Thymus (tissue), 14 donors: ENCODE measurements at places on chromosomes 16 and 17.
A peak's percentile ranks its signal among the peaks of the same experiment; 100 is the strongest.

DNA sequence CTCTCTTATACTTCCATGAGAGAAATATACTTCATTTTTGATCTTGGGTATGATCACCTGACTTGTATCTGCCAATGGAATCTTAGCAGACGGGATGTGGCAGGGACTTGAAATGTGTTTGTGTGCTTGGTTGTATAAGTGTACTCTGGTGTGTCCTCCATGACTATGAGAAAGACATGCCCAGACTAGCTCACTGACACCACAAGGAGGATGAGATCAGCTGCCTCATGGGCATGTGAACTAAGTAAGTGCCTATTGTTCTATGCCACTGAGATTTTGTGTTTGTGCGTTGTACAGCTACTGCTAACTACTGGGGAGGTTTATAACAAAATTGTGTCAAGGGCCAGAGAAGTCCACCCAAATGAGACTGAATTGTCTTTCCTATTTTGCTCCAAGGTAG lies 402.2 kb upstream of the SALL1 start:
- no peak overlapping the region for H3K27ac ChIP-seq
- no peak for DNase-seq
- H3K4me1 ChIP-seq, result no peaks in the 10 kb centered on the region

DNA sequence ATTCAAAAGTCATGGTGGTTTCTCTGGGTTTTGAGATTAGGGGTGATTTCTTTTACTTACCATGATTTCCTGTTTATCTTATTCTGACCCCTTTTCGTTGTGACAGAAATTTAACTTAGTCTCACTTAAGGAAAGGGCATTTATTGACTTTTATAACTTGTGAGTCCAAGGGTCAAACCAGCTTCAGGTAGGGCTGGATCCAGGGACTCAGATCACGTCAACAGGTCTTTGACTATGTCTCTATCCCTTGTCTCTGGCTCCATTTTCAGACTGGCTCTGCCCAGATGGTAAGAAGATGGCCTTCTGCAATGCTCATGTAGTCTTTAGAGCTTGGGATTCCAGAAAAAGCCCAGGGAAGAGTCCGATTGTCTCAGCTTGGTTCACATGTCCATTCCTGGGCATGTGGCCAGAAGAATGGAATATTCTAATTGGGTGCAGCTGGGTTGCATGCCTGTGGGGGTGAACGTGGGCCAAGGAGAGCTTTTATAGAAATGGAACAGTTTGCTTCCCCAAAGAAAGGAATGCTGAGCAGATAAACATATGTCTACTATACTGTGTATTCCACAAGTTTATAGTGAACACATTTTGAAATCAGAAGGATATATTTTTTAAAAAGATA lies 13.4 kb downstream of the USP43 start:
- no peak overlapping the region for H3K27ac ChIP-seq
- no peak overlapping the region for H3K4me3 ChIP-seq
- no peaks in the 10 kb centered on the region for H3K4me1 ChIP-seq
- no peaks in the 10 kb centered on the region for H3K27me3 ChIP-seq
- H3K36me3 ChIP-seq, result no peaks in the 10 kb centered on the region

GRCh38 chr16:66603537-66604375 lies 748 bp upstream of the CMTM3 start:
- peak overlapping the region; percentile 65 for H3K4me3 ChIP-seq
- peak overlapping the region; percentile 86 for H3K27ac ChIP-seq
- peaks cover 8% of the 10 kb centered on the region for H3K36me3 ChIP-seq
- peaks cover 30% of the 10 kb centered on the region for H3K4me1 ChIP-seq
- peak; percentile 60 for DNase-seq
- no peaks in the 10 kb centered on the region for H3K27me3 ChIP-seq

DNA sequence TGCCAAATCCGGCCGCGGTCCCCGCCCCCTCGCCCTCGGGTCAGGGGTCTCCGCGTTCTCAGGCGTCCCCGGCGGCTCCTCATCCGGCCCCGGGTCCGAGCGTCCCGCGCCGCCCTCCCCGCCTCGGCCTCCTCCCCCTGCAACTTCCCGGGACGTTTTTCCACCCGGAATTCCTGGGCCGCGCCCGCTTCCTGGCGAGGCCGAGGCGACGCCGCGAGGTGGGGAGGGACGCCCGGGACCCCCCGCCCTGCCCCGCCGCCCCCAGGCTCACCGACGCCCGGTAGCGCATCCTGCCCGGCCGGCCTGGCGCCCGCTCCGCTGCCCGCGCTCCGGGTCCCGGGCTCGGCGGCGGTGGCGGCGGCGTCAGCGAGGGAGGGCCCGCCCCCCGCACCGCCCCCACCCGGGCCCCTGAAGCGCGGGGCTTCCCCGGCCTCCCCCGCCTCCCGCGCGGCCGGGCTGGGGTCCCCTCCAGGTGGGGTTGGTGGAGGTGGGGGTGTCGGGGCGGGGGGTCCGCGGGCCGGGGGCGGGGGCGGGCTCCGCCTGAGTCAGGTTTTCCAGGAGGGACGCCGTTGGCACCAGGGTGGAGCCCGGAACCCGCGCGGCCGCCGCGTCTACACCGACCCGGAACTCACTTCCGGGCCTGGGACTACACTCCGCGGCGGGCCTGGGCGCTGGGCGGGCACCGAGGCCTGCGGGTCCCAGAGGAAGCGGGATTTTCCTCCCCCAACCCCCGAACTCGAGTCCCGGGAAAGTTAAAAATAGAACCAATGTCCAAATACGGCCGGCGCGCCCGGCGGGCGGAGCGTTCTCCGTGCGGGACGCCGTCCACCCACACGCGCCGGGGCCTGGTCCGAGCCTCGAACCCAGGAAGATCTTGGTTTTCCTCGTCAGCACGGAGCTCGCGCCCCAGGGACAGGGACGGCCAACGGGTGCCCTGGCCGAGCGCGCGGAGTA lies 6.8 kb downstream of the MYO1C start:
- H3K36me3 ChIP-seq, result peaks cover 2% of the 10 kb centered on the region
- DNase-seq, result no peak
- H3K27ac ChIP-seq, result peak overlapping the region; percentile 55
- H3K27me3 ChIP-seq, result peaks cover 85% of the 10 kb centered on the region
- peak overlapping the region; percentile 29 for H3K4me3 ChIP-seq
- H3K4me1 ChIP-seq, result peaks cover 43% of the 10 kb centered on the region

DNA sequence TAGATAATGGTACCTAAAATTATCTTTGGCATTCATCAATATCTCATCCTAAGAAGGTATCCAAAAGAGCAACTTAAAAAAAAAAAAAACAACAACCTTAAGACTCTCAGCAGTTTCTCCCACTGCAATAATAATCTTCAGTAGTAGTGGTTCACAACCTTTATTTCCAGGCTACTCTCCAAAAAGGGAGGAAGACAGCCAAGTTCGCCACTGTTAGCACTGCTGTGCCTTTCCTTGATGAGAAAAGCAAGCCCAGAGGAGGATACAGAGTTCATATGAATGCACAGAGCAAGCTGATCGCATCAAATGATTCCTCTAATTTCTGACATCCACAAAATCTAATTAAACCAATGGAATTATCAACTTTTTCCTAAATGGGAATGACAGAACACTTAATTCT lies 199.4 kb downstream of the AATF start:
- H3K4me1 ChIP-seq, result peaks cover 11% of the 10 kb centered on the region
- H3K27ac ChIP-seq, result no peak overlapping the region
- no peaks in the 10 kb centered on the region for H3K36me3 ChIP-seq
